ENCODE measurements at places on chromosomes 6 and 20. TPM values are rescaled to one million over a fixed set of nuclear protein-coding genes. Genes with fewer than 3 reads are reported as not detected.
A peak's percentile ranks its signal among the peaks of the same experiment; 100 is the strongest.

The TGM2 gene
- not detected for total RNA-seq

The ETV7 gene
- 6.3 TPM for total RNA-seq

The SMOC2 gene
- total RNA-seq: not detected

DNA sequence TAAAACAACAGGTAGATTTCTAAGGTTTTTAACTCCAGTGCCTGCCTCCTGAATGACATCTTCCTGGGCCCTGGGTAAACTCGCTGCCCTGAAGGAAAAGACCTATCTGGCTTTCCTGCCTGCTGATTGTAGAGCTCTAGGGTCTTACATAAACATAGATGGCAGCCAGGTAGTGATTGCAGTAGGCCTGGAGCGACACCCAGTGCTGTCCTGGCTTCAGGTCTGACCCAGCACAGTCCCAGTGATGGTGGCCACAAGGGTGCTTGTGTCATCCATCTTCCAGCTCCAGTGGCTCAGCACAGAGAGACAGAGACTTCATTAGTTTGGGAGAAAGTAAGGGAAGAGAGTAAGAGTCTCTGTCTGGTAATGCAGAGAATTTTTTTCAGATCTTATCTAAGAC, 542.9 kb upstream of the IMPG1 start:
- no peak overlapping the region for H3K27ac ChIP-seq
- H3K36me3 ChIP-seq: no peaks in the 10 kb centered on the region
- no peaks in the 10 kb centered on the region for H3K4me1 ChIP-seq
- DNase-seq: no peak
- no peak overlapping the region for H3K4me3 ChIP-seq

DNA sequence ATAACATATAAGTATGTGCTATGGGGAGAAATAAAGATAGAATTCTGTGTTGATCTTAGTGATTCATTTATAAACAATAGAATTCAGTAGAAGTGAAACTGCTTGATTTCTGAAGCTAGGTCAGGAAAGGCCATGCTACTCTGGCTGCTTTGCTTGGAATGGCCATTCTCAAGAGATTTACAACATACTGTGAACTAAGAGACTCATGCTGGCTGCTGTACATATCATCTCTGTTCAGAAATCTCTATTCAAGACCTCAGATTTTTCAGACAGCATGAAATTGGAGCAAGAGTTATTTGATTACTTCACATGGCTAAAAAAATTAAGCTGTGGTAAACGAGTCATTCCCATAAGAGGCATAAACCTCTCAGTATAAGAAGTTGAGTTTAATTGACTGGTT, 662.6 kb downstream of the BCKDHB start:
- no peaks in the 10 kb centered on the region for H3K36me3 ChIP-seq
- DNase-seq: no peak
- H3K27ac ChIP-seq: no peak overlapping the region
- H3K4me3 ChIP-seq: no peak overlapping the region

DNA sequence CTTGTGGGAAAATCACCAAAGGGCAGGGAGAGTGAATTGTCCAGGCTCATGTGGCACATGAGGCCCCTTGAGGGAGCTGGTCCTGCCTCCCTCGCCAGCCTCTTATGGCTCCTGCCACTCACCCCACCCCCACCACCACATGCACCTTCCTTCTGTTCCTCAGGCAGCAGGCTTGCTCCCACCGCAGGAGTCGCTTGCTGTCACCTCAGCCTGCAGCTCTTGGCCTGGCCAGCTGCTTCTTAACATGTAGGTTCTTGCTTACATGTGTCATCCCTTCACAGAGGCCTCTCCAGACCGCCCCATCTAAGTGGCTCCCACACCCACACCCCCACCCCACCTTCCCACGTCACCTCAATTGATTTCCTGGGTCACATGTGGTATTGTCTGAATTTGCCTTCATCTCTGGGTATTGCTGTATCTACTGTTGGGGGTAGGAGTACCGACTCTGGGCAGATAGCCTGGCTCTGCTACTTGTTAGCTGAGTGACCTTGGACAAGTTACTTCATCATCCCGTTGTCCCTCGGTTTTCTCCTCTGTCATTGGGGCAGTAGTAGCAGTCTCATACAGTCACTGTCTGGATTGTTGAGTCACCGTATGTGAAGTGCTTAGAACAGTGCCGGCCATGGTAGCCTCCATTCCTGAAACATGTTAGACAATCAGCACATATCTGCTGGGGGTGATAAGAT, 41.7 kb downstream of the SLC9A8 start:
- peaks cover 18% of the 10 kb centered on the region for H3K4me1 ChIP-seq
- peaks cover 70% of the 10 kb centered on the region for H3K36me3 ChIP-seq
- no peak for DNase-seq
- H3K27ac ChIP-seq: no peak overlapping the region
- H3K4me3 ChIP-seq: no peak overlapping the region

DNA sequence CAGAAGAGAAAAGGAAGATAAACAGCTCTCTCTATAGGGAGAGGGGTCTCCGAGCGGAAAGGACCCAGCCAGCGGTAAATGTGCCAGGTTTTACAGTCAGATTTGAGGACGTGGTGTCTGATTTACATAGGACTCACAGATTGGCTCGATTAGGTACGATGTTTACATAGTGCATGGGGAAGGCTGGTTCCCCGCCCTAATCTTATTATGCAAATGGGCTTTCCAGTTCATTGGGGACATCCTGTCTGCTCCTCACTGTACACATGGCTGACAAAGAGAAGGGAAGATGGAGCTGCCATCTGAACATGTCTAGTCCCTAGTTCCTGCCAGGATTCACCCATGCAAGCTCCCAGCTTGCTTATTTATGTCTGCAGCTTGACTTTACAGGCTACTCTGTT, 119.9 kb downstream of the RNF144B start:
- no peak for DNase-seq
- no peak overlapping the region for H3K27ac ChIP-seq
- H3K4me3 ChIP-seq: no peak overlapping the region
- H3K27me3 ChIP-seq: peaks cover 3% of the 10 kb centered on the region

DNA sequence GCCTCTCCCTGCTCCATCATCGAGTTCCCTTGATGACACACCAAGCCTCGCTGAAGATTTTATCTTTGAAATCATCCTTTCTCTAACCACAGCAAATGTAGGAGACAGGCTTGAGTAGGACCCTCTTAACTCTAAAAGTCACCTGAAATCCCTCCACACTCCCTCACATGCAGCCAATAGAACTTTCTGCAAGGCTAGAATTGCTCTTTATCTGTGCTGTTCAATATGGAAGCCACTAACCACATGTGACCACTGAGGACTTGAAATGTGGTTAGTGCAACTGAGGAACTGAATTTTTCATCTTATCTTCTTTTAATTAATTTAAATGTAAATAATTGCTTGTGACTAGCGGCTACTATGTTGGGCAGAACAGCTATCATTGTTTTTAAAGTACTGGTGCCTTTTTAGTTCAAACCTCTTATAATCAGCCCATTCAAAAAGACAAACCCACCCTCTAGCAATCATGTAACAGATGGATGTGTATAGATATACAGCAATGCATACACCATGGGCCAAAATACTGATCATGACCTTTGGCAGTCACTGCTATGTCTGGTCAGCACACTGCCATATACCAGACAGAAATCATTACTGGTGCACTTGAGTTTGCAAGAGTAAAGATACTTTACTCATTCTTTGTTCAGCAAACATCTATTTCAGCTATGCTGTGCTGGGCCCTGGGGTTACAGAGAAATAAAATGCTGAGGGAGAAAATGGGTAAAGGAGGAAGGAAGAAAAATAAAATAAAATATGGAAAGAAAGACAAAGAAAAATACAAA, 50.0 kb downstream of the GFOD1 start:
- no peak overlapping the region for H3K4me3 ChIP-seq
- H3K4me1 ChIP-seq: peaks cover 3% of the 10 kb centered on the region
- H3K27ac ChIP-seq: no peak overlapping the region
- no peaks in the 10 kb centered on the region for H3K36me3 ChIP-seq

DNA sequence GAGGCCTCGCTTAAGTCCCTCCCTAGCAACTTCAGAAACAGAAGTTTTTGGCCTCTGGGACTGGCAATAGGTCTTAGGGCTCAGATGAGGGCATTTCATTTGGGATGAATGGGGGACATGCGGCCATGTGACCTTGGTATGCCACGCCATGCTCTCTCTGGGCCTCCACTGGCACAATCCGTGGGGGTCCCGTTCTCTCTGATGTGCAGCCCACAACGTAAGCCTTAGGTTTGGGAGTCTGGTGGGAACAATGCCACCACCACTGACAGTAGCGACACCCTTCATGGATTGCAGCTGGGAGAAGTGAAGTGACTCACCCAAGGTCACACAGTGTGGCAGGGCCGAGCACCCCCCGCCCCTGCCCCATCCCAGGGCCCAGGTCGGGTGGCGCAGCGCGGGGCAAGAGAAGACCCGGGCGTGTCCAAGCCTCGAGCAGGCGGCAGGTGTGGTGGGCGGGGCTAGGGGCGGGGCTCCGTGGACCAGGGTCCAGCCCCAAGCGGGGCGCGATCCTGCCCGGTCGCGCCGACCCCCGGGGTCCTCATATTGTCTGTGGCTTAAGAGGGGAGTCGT, 864 bp upstream of the CEBPB start:
- no peak for DNase-seq
- H3K4me3 ChIP-seq: no peak overlapping the region
- H3K27me3 ChIP-seq: peaks cover 3% of the 10 kb centered on the region

DNA sequence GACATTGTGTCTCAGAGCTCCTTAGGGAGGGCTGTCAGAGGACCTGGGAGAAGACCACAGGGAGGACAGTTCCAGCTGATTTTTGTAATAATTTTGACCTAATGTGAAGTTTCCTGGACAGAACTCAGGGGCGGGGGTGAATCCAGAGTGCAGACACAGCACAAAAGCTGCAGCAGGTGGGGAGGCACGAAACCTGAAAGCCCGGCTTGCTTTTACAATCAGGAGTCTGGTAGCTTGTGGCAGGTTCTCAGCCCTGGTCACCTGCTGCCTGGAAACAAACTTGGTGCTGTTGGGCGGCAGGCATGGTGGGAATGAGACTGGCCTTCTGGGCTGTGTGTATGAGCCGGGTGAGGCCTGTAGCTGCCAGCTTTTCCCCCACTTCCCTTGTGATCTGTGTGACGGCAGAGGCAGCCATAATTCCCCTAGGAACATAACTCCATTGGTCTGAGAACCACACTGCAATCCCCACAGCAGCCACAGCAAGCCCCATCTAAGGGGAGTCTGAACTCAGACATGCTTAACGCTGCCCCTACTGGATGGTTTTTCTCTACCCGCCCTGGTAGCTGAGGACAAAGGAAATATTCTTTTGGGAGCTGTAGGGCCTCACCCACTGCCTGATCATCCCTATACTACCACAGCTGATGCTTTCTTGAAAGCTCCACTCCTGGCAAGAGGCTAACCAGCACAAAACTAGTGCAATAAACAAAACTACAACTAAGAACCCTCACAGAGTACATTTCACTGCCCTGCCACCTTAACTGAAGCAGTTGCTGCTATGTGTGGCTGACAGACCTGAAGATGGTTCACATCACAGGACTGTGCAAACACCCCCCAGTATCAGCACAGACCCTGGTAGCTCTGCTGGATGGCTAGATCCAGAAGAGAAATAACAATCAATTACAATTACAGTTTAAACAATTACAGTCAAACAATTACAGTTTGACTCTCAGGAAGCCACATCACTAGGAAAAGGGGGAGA, 1055.1 kb upstream of the GJE1 start:
- no peak overlapping the region for H3K4me3 ChIP-seq
- H3K27me3 ChIP-seq: no peaks in the 10 kb centered on the region
- no peaks in the 10 kb centered on the region for H3K36me3 ChIP-seq
- DNase-seq: peak; percentile 8
- H3K27ac ChIP-seq: no peak overlapping the region
- no peaks in the 10 kb centered on the region for H3K4me1 ChIP-seq
